ENCODE measurements at places on chromosomes 12 and 14. TPM values are rescaled to one million over a fixed set of nuclear protein-coding genes. Genes with fewer than 3 reads are reported as not detected.

- DNase-seq = no peak
These were observed 57.2 kb upstream of the PELI2 start for GRCh38 chr14:56061051-56061450.

DNA sequence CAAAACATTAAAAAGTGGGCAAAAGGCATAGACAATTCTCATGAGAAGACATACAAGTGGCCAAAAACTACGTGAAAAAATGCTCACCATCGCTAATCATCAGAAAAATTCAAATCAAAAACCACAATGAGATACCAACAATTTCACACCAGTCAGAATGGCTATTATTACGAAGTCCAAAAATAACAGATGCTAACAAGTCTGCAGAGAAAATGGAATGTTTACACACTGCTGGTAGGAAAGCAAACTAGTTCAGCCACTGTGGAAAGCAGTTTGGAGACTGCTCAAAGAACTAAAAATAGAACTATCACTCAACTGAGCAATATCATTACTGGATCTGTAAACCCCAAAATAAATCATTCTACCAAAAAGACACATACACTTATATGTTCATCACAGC lies 76.2 kb downstream of the PRKD1 start:
- DNase-seq = no peak

- no peak for DNase-seq
These were observed 39.7 kb downstream of the ERH start for GRCh38 chr14:69358233-69358963.

The ABCD2 gene
- total RNA-seq = not detected

The TSHR gene
- total RNA-seq = not detected

GRCh38 chr12:29228474-29229157 lies 79.5 kb downstream of the FAR2 start:
- no peak for DNase-seq

DNA sequence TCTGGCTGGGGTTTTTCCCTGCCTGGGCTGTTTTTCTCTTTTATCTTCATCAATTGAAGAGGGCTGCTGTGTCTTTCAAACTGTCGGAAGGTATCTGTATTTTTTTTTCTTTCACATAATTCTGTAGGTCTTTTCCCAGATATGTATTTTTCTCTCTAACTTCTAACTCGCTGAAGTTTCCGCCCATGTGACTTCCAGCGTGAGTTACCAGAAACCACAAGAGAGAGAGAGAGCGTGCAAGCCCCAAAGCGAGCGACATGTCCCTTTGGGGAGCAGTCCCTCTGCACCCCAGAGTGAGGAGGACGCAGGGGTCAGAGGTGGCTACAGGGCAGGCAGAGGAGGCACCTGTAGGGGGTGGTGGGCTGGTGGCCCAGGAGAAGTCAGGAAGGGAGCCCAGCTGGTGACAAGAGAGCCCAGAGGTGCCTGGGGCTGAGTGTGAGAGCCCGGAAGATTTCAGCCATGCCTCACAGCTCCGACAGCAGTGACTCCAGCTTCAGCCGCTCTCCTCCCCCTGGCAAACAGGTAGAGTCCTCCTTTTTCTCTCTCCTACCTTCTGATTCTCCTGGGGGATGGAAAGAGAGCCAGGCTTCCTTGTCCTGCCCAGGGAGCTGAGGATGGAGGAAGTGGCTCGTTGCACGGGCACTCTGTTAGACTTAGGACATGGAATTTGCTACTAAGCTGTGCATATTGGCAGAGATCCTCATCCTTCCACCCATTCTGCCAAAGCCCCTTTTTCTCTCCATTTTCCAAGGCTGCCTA lies at the start of gene BATF:
BATF (plus strand) TSS at position 246 of the 759 bp plus-strand sequence; CDS start at position 460, 214 bp downstream.
- DNase-seq = no peak

DNA sequence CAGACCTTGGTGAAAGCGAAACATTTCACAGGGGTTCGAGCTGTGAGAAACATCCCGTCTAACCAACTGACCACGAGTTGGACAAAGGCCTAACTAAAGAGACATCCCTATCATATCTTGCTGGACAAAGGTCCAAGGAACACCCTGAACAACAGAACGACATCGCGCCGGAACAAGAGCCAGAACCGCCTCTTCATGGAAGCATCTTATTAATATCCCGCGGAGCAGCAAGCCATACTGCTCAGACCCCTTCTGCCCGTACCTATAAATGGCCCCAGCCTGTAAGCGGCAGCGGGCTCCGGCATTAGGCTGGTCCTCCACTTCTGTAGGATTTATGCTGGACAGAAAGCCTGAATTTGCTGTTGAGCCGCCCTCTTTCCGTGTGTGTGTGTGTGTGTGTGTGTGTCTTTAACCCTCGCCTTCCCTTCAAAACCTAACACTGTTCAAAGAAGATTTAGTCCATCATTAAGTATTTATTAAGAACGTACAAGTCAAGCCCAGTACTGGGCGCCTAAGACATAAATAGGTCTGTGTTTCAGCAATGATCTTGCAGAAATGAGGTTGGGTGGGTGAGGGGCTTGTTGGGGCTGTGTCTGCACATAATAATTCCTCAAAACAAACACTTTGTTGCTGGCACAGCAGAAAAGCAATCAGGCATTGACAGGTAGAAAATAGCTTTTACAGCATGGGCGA lies 1.9 kb downstream of the SLC6A15 start:
- DNase-seq = no peak

The SSTR1 gene
- 1.2 TPM for total RNA-seq

The ZC2HC1C gene
- 0.99 TPM for total RNA-seq

GRCh38 chr14:68392393-68393141 lies 400.3 kb downstream of the ZFP36L1 start:
- no peak for DNase-seq

GRCh38 chr14:32698831-32699230 lies 239.8 kb upstream of the NPAS3 start:
- no peak for DNase-seq

The CCDC177 gene
- total RNA-seq = not detected

- DNase-seq = no peak
These were observed 11.5 kb upstream of the KANSL2 start for GRCh38 chr12:48693572-48693971.

- DNase-seq = no peak
These were observed 47.0 kb upstream of the PLBD1 start for GRCh38 chr12:14614704-14615121.

GRCh38 chr12:115306380-115306779 lies 622.4 kb upstream of the TBX3 start:
- DNase-seq = no peak

DNA sequence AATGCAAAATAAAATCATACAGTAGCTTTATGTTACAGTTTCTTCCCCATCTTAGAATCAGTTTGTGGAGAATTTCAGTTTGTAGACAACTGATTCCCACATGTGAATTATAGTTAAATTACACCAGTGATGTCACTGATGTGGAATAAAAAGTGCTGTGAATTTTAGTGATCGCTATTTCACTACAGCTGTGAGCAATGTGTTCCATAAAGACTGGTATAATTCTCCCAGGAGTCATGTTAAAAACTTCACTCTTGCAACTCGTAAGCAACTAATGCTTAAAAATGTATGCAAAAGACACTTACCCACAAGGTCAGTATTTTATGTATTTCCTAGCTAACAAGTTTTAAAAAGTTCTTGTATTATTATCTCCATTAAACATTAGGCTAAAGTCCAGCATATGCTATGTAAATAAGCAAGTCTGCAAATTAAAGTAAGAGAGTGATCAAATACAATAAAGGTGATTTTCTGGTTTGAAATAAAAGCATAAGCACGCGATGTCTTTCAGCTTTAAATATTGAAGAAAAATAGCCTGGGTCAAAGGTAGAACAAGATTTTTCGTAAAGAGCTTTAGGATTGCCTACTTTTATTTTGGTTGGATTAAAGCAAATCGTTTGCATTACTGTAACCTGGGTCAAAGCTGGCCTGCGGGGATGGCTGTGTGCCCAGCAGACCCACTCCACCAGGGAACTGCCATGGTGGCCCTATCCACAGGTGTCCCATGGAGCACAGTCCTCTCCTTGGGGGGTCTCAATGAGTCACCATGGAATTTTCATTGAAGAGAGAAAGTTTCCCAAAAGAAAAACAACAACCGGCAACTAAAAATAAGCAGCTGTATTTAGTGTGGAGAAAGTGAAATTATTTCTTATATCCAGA lies 12.7 kb upstream of the LRIG3 start:
- DNase-seq = no peak

The OTUB2 gene
- total RNA-seq = 0.53 TPM

DNA sequence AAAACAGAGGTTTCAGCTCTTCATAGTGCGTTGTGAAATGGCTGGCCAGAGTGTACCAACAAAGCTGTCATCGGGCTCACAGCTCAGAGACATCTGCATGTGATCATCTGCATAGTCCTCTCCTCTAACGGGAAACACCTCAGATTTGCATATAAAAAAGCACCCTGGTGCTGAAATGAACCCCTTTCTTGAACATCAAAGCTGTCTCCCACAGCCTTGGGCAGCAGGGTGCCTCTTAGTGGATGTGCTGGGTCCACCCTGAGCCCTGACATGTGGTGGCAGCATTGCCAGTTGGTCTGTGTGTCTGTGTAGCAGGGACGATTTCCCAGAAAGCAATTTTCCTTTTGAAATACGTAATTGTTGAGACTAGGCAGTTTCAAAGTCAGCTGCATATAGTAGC lies 14.3 kb upstream of the PAPLN start:
- DNase-seq = no peak

The SPTLC2 gene
- total RNA-seq = 48.1 TPM

DNA sequence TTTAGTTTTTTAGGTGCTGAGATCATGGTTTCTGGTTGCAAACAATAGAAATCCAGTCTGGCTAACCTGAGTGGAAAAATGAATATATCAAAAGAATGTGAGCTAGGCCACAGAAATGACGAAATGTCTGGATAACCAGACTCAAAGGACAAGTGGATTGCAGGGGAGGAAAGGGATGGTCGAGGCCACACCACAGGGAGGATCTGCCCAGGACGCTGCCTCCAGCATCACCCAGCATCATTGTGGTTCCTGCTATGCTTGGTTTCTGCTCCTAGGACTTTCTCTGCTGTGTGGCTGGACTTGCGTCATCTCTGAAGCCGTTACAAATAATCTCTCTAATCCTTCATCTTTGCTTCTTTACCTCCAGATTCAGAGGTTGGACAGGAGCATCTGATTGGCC lies 80.4 kb downstream of the TTC8 start:
- DNase-seq = no peak

DNA sequence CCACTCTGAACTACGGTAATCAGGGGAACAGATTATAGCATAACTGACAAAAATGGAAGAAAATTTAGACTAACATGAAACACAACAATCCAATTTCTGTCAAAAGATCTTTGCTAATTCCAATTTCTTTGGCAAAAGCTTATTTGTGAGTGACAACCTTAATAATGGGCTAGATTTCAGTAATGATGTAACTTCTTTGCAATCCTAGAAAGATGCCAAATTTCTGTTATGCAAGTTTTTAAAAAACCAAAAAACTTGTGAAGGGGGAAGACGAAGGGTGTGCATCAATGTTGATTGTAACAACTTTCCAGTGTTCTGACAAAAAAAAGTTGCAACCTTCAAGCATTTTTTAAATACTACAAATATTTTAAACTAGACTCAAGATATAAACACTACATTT lies 59.9 kb downstream of the DICER1 start:
- no peak for DNase-seq

The AICDA gene
- not detected for total RNA-seq

GRCh38 chr14:104800771-104801519 lies at the start of gene ZBTB42:
Gene ZBTB42, plus strand, starts transcription at chr14:104801101. Its CDS starts 97 bp downstream, at chr14:104801198.
- no peak for DNase-seq

The DPY19L2 gene
- 0.20 TPM for total RNA-seq

GRCh38 chr12:20620261-20620660 lies 74.9 kb upstream of the SLCO1C1 start:
- DNase-seq = no peak

DNA sequence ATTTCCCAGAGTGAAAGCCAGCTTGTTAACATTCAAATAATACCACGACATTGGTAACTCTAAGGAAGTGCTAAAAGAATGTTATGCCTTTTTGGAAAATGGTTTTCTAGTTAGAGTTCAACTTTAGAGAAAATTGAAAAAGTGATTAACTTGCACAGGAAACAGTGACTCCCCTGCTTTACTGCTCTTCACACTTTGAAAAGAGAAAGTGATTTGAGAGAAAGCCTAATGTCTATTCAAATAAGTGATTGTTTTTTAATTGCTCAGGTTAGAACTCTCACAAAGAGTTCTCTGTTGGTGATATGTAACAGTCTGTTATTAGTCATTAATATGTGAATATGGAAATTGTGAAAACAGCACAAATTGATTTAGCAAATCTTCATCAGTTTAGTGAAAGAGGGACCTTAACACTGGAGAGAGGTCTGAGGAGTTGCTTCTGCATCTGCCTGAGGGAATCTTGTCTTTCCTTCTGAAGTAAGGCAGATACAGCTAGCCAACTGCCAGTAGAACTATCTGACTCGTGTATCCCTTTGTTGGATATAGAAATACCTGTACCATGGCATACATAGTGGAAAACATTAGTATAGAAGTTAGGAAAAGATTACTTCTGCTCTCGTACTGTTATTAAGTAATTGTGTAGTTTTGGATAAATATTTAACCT lies 25.5 kb downstream of the ATF7IP start:
- DNase-seq = no peak

The IQSEC3 gene
- not detected for total RNA-seq

The MUCL1 gene
- total RNA-seq = not detected

DNA sequence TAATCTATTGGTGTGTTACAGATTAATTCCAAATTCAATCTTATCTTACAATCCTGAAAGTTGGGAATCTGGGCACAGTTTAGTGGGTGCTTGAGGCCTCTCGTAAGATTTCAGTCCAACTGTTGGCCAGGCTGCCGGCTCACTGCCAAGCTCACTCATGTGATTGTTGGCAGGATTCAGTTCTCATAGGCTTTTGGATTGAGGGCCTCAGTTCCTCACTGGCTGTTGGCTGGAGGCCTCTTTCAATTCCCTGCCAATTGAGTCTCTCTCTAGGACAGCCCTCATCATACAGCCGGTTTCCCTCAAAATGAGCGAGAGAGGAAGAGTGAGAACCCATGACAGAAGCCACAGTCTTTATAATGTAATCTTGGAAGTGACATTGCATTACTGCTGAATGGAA lies 123.5 kb upstream of the FBXO33 start:
- DNase-seq = no peak
